Activated CD4-positive, alpha-beta T cell treated with anti-CD3 and anti-CD28 coated beads for 48 hours (primary cell): ENCODE measurements at places on chromosomes 4 and X.

- DNase-seq = no peak
Measured at GRCh38 chr4:178976861-178977260, 1534.6 kb upstream of the AGA start.

- peak; percentile 83 for DNase-seq
Measured at GRCh38 chr4:142846729-142847596, 862 bp upstream of the INPP4B start.

DNA sequence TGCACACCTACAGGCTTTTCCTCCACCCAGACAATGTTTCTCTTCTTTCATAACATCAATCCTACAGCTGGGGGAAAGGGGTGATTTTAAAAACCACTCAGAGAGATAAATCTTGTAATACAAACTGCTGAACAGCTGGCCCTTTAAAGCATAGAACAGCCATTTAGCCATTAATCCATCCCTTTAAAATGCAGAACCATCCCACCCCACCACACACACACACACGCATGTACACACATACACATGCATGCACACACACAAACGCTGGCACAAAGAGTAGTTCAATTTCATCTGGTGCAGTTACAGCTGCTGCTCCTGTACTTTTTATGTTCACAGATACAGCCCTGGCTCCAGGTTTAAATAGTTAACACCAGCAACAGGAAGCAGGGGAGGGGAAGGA, 426.1 kb downstream of the MID1IP1 start:
- DNase-seq = no peak

- no peak for DNase-seq
Measured at GRCh38 chr4:47561331-47561730, 76.3 kb downstream of the ATP10D start.

- DNase-seq = no peak
Measured at GRCh38 chrX:124895947-124896346, 423.7 kb upstream of the TEX13C start.

DNA sequence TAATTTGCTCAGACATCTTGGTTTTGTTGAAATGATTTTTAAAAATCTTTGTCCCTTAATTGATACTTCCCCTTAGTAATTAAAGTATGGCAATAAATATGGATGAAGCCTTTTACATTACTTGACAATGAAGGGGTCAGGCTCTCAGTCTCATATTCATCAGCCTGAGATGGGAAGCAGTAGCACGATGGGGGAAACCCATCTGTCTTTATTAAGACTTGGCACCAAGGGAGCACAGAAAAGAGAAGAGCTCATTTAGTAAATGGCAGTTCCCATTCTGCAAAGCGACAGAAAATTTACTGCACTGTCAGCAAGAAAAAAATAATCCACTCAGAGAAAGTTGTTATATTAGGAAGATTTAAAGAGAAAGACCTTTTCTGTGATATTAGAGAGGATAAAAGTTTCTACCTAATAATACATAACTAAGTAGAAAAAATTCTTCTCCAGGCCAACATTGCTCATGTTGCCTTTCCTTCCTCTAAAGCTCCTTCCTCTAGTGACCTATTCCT, 7.9 kb upstream of the SERTM2 start:
- no peak for DNase-seq

DNA sequence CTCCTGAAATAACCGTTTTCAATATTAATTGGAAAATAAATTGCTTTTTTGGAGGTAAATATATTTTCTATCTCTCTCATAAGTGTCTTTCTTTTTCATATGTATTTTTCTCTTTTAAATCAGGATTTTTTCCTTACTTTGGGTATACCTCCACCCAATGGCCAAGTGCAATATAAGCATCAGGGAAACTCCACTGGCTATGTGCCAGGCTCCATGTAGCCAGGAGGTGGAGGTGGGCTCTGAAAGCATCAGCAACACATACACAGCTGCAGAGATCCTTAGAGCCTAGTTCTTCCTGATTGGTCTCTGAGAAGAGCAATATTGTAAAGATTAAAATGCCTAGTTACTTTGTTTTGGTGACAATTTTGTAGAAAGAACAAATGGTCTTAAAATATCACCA, 3.4 kb downstream of the GABRA2 start:
- DNase-seq = no peak

GRCh38 chr4:170743633-170744032, 653.9 kb upstream of the AADAT start:
- no peak for DNase-seq

DNA sequence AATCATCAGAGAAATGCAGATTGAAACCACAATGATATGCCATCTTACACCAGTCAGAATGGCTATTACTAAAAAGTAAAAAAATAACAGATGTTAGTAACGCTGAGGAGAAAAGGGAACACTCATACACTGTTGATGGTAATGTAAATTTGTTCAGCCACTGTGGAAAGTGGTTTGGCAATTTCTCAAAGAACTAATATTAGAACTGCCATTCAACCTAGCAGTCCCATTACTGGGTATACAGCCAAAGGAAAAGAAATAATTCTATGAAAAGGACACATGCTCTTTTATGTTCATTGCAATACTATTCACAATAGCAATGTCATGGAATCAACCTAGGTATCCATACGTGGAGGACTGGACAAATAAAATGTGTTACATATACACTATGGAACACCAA, 566.3 kb downstream of the STPG2 start:
- DNase-seq = no peak

DNA sequence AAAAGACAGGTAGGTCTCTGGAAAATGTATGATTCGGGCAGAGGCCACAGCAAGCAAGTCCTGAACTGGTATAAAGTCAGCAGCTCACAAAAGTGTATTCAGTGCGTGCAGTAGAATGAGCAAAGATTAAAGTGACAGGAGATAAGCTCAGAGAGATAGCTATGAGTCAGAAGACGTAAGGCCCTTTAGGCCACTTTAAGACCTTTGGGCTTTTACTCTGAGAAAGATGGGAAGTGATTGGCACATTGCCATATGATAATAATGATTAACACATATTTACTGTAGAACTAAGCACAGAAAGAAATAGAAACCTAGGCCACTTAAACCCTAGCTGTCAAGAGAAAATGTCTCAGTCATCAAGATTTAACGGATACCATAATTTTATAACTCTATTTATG, 51.7 kb downstream of the TBCK start:
- DNase-seq = no peak

- no peak for DNase-seq
Measured at GRCh38 chr4:75666299-75666698, 6.9 kb downstream of the G3BP2 start.

GRCh38 chr4:51909236-51909703, 66.3 kb downstream of the DCUN1D4 start:
- no peak for DNase-seq

DNA sequence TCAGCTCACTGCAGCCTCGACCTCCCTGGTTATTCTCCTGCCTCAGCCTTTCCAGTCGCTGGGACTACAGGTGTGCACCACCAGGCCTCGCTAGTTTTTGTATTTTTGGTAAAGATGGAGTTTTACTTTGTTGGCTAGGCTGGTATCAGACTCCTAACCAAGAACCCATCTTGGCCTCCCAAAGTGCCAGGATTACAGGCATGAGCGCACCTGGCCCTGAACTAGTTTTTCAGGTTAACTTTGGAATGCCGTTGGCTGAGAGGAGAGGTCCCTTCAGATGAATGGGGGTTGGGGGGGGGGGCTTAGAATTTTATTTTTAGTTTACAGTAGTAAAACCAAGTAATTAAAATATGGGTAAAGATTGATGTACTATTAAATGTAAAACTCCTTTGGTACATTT, 23.4 kb upstream of the CWH43 start:
- DNase-seq = no peak

GRCh38 chrX:4909348-4909747, 1195.9 kb upstream of the PRKX start:
- DNase-seq = no peak

DNA sequence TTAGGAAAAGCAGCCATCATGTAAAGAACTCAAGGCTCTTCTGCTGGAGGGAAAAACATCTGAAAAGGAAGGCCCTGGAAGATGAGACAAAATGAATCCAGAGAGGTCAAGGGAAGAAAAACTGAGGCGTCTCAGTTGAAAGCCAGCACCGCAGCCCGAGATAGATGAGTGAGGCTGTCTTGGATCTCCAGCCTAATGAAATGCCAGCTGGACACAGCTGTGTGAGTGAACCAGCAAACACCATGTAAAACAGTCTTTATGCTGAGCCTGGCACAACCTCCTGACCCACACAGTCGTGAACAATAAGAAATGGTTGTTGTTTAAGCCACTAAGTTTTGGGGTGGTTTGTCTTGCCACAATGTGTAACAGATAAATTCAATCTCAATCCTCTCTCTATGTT, 48.6 kb upstream of the RASL11B start:
- no peak for DNase-seq

- no peak for DNase-seq
Measured at GRCh38 chrX:13659063-13659462, 6.1 kb downstream of the TCEANC start.

- DNase-seq = no peak
Measured at GRCh38 chr4:38904682-38905081, 37.1 kb downstream of the FAM114A1 start.

DNA sequence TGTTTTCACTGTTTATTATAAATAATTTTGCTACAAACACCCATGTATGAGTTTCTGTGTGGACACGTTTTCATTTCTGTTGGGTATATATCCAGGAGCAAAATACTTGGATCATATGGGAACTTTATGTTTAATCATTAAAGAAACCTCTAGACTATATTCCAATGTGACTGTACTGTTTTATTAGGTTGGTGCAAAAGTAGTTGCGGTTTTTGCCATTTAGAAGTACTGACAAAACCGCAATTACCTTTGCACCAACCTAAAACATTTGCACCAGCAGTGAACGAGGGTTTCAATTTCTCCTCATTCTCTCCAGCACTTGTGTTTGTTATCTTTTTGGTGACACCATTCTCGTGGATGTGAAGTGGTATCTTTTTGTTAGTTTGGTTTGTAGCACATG, 565.0 kb downstream of the TRIML1 start:
- no peak for DNase-seq

GRCh38 chr4:157389741-157390140, 169.2 kb downstream of the GRIA2 start:
- no peak for DNase-seq

GRCh38 chr4:114385195-114385985, 213.2 kb upstream of the UGT8 start:
- DNase-seq = no peak

- DNase-seq = no peak
Measured at GRCh38 chr4:95209927-95210326, 338.8 kb downstream of the UNC5C start.

DNA sequence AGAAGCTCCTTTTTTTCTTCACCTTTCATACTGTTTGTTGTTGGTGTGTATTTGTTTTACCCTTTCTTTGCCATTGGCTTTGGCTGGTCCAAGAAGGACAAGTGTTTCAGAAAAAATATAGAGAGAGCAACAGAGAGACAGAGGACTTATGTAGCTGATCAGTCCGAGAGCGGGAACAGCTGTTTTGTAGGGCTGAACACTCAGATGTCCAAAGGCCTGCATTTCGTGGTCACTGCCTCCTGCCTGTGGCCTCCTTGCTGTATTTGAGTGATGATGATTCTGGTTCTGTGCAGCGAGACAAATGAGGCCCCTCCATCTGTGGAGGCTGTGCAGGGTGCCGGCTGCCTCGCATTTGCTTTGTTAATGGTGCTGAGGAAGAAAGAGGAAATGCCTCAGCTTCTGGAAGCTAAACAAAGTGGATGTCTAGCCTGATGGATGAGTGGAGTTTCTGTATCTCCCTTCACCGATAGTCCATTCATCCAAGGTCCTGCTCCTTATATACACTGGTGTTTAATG, 19.8 kb upstream of the STOX2 start:
- no peak for DNase-seq

DNA sequence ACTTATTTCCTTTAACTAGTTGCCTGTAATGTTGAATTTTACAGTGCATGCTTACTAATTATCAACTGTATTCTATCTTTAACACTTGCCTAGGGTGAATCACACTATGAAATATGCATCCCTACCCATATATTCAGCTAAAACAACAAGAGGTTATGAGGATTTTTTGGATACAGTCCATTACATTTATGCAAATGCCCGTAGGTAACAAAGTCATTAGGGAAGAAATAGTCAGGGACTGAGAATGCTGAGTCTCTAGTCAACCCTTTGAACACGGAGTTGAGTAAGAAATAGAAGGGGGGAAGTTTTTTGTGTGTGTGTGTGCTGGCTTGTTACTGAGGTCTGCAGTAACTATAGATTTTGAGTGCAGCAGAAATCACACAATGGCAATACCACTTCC, 26.1 kb upstream of the CBLL2 start:
- no peak for DNase-seq

DNA sequence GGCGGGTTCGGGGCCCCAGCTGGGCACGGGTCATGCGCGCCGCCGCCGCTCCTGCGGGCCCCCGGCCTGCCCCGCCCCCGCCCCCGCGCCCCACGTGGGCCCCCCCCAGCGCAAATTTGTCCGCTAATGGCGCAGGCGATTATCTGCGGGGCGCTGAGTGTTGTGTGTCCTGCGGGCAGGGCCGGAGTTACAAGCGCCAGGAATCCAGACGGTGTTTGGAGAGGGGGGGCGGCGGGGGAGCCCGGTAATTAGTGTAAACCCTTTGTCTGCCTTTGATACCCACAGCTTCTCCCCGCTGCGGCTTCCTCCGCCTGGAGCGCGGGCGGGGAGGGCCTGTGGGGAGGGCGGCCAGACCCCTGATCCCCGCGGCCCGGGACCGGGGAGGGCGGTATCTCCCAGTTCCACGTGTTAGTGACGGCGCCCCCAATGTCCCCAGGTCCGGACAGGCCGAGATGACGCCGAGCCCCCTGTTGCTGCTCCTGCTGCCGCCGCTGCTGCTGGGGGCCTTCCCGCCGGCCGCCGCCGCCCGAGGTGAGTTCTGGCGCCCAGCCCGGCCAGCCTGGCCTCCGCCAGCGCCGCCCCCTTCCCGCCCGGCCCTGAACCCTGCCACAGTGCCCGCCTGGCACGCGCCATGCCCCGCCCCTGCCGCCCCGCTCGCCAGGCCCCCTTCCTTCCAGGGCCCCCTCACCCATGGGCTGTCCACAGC, 761 bp downstream of the FGFRL1 start:
- DNase-seq = peak; percentile 37

DNA sequence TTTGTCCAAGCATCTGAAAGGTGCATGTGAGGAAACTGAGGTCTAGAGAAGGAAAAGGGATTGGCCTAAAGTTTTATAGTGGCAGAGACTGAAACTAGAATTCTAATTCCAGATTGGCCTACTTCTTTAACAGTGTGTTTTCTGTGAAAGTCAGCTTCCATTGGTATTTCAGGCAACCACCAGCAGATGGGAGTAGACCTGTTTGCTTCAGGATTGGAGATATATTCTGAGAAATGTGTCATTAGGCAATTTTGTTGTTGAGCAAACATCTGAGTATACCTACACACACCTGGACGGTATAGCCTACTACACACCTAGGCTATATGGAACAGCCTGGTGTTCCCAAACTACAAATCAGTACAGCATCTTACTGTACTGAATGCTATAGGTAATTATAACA, 207.3 kb upstream of the RADX start:
- no peak for DNase-seq

GRCh38 chr4:73842696-73843095, 6.2 kb downstream of the CXCL6 start:
- DNase-seq = no peak
